ENCODE measurements at places on chromosomes 6 and 20. TPM values are rescaled to one million over a fixed set of nuclear protein-coding genes. Genes with fewer than 3 reads are reported as not detected.

The C6orf120 gene
- total RNA-seq: 19.7 TPM

- no peak for DNase-seq
Measured at GRCh38 chr20:59577037-59577808, 27.1 kb upstream of the PHACTR3 start.

GRCh38 chr6:72418495-72418894 is 203.4 kb upstream of the KCNQ5 start:
- no peak for DNase-seq

The SPATA25 gene
- total RNA-seq: 1.3 TPM

- DNase-seq: no peak
Measured at GRCh38 chr6:23003671-23004467, 434.5 kb downstream of the HDGFL1 start.

GRCh38 chr6:137903933-137904821 is 37.1 kb downstream of the TNFAIP3 start:
- DNase-seq: no peak

DNA sequence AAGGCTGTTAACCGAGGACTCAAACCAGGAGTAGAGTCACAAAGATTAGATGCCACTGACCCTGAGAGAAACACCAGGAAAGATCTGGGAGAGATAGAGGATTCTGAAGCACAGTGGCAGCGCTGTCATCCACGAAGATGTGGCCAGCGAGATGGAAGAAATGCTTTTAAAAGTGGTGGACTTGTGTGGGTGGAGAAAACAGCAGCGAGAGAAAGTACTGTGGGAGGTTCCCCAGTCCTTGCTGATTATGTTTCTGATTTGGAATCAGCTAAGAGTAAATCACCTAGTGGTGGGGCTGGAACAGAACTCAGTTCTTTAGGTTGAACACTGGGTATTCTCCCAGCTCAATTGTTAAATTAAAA is 435 bp upstream of the ZNF322 start:
- no peak for DNase-seq

The FOXA2 gene
- total RNA-seq: not detected

- no peak for DNase-seq
Measured at GRCh38 chr6:25898289-25898977, 24.4 kb upstream of the SLC17A3 start.

The GMDS gene
- total RNA-seq: 13.9 TPM

DNA sequence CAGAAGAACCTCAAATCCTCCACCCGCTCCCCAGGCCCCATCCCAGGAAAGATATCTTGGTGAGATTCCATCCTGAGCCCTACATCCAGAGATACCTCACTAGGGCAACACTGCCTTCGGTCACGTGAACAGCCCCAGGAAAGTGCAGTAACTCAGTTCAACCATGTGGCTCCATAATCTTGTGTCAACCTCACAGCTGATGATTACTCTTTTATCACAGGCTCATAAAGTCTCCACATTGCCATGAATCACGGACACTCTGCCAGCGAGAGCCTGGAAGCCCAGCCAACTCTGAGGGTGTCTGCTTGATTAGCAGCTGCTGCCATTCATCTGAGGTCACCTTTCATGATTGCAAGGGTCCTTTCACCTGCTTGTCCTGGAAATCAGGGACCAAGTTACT is 175.8 kb upstream of the LRFN2 start:
- no peak for DNase-seq

DNA sequence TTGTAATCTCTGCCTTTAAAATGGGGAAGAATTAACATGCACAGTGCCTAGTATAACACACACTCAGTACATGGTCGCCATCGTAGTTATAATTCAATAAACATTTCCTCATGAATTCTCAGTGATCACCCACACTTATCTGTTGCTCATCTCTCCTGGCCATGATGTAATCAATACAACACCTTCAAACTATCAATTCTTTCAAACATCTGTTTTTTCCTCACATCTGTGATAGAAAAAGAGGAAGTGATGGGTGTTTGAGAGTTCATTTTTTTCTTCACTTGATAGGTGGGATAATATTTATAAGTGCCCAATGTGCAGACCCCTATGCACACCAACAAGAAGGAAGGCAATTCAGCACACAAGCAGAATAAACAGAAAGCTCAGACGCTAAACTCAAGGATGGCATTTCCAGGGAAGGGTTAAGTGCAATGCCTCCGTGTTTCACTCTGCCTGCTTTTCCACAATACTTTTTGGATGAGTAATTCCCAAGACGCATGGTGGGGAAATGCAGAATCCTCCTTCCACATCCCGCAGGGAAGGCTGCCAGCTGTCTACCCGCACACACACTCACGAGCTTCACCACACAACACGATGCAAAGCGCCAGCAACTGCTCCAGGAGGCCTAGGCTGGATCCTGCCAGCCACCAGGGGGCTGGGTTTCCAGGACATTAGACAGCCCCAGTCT is 100.3 kb downstream of the GMPR start:
- no peak for DNase-seq

The THEMIS gene
- total RNA-seq: 25.3 TPM

The BACH2 gene
- total RNA-seq: 170 TPM

GRCh38 chr20:19251958-19252357 is 39.5 kb downstream of the SLC24A3 start:
- no peak for DNase-seq

- DNase-seq: no peak
Measured at GRCh38 chr6:57261926-57262325, 39.8 kb upstream of the RAB23 start.

The PBOV1 gene
- total RNA-seq: not detected

DNA sequence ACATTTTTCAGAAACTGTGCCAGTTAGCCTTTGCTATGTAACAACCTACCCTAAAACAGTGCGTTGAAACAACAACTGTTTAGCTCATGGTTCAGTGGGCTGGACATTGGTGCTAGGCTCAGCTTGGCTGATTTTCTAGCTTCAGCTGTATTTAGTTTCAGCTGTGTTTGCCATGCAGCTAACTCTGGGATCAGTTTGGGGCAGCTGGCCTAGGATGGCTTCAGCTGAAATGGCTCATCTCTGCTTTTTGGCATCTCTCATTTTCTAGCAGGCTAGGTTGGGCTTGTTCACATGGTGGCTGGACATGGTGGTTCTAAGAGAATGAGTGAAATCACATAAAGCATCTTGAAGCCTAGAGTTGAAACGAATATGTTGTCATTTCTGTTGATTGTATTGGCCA is 464.2 kb downstream of the QKI start:
- DNase-seq: no peak

DNA sequence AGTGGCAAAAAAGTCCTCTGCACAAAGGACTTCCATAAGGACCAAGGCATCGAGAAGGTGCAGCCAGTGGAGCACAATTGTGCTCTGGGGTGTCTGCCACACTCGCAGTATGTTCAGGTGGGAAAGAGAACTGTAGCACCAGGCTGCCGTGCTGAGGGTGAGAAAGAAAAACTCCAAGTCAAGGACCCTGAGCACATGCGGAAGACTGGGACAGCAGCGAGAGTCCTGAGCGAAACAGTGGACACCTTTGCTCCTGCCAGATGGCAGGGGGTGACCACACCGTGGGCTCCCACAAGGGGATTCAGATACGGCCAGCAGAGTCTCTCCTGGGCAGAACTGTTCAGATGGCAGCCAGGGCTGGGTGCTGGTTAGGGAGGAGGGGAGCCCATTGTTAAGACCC is 73.6 kb downstream of the POPDC3 start:
- no peak for DNase-seq

DNA sequence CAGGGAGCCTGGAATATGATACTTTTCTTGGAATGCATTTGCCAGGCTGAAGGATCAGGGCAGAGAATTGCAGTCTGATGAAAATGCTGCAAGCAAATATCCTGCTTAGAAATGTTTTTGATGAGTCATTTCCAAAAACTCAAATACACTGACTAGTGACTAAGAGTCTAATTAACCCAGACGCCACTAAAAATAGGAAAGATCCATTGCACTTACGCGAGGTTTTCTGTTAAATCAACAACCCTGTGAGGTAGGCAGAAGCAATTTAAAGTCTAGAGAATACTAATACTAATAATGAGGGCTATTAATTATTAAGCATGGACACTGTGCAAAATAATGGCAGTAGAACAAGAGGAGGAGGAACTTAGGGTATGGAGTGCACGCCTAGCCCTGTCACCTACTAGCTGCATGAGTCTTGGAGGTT is 130.1 kb upstream of the DOK5 start:
- DNase-seq: no peak

GRCh38 chr6:128558021-128558420 is 37.6 kb upstream of the PTPRK start:
- DNase-seq: no peak

The TSBP1 gene
- not detected for total RNA-seq

The HMGCLL1 gene
- total RNA-seq: not detected

The WFDC12 gene
- total RNA-seq: not detected

- no peak for DNase-seq
Measured at GRCh38 chr6:134299236-134299635, 18.7 kb downstream of the SGK1 start.

GRCh38 chr6:92109956-92110355 is 1309.4 kb downstream of the EPHA7 start:
- DNase-seq: no peak

The FAM162B gene
- not detected for total RNA-seq

GRCh38 chr20:14220986-14221385 is 116.4 kb downstream of the FLRT3 start:
- DNase-seq: no peak

The RIMS4 gene
- total RNA-seq: not detected

DNA sequence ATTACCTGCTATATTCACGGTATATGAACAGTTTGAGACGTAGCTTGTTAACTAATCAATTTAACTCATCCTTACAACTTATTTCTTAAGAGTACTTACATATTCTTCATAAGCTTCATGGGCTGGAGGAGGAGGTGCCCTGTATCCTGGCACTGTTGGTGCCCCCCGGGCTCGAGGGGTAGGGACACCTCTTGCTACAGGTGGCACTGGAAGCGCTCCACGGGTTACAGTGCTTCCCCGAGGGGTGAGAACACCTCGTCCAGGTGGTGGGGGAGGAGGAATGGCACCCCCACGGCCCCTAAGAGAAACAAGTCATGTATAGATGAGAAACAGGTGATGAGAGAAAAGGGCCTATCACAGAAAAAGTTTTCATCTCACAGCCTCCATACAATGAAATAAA is 391.5 kb downstream of the KHDRBS2 start:
- no peak for DNase-seq

DNA sequence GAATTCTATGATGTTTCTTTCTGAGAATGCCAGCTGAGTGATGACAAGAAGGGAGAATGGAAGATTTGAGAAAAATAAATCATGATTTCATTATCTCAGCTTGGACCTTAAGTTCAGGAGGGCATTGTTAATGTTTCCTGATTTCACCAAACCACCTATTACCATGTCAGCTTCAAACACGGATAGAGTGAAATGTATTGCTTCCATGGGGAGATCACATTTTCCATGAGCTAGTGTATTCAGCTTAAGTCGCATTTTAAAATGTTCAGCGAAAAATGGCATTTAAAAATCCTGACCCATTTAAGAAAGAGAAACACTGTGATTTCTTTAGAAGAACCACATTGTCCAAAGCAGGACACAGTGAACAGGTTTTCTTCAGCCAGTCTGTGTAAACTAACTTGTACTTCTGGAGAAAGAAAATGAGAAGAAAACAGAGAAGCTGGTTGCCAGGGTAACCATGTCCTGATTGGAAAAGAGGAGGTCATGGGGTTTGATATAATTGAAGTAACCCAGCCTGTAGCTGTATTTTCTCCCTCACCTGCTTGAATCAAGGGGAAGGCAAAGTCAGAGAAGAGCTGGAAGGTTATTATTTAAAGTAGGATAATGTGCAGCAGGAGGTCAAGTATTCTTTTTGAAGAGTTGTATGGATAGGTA is 684.1 kb upstream of the NRSN1 start:
- no peak for DNase-seq

- DNase-seq: no peak
Measured at GRCh38 chr6:84536885-84537638, 227.3 kb downstream of the TBX18 start.

The LHFPL5 gene
- total RNA-seq: not detected

DNA sequence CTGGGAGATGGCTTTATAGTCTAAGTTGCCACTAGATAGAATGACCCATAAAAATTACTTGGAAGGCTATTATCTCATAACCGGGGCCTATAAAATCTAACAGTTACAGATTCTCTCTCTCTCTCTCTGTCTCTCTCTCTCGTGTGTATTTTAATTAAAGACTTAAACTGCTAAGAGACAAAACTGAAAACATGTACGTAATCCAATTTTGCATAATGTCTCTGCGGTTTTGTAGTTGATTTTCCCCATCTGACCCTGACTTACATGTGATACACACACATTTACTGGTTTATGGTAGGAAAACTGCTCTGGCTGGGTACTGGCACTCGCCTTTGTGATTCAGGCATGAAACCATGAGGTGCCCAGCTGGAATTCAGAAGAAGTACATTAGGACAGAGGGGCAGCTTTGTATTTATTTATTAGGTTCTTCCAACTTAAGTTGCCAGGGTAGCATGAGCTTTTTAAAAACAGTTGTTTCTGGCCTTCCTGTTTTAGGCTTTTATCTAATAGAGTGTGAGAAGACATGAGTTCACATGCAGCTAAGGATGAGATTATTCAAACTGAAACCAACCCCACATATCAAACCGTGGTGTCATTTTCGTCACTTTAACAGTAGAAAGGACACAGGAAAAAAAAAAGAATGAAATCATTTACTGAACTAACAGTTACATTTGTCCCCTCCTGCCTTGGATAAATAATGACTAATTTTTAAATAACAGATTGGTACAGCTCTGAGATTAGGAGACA is 182.5 kb downstream of the GMPR start:
- DNase-seq: no peak

The LY6G6D gene
- not detected for total RNA-seq

The DZANK1 gene
- 1.8 TPM for total RNA-seq

DNA sequence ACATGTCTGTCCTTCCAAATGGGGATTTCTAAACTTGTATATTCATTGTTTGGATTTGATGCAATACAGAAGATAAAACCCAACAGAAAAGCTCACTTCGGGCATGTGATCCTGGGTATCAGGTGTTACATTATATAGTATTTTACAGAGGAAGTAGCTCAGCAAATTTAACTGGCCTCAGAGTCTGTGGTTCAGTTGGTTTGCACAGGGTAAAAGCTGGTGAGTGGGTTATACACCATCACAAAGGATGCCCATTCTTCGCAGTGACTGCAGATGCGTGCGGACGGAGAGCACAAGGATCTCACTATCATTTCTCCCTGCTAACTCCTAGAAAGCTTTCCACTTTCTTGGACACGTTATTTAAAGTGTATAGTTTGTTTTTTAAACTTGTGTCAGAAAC is 236.7 kb downstream of the TMEM242 start:
- DNase-seq: no peak

DNA sequence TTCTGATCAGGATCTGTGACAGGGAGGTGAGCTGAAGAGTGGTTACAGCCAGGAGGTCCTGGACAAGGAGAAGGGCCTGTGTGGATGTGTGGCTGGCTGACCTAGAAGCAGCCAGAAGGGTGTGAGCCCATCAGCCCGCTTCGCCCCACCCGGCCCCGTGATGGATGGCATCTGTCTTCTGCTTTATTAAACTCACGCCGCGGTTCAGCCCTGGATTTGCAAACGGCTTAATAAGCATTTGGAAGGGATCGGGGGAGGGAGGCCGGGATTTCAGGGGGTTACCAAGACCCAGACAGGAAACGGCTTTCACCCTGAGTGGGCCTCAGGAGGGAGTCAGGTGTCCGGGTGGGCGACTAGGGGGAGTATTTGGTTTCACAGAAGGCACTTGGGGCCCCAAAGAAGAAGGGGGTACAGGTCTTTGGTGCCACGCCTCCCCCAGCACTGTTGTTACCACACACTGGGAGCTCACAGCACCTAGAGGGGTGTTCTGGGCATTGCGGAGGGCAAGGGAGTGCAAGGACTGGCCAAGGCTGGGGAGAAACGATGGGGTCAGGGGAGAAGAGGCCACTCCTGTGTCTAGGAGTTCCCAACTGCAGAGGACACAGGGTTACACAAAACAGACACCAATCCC is 53.8 kb upstream of the FOXP4 start:
- no peak for DNase-seq
